ENCODE measurements at places on chromosomes 7 and 10. TPM values are rescaled to one million over a fixed set of nuclear protein-coding genes. Genes with fewer than 3 reads are reported as not detected.

GRCh38 chr7:40403703-40404476, 269.1 kb downstream of the SUGCT start:
- H3K4me1 ChIP-seq: no peaks in the 10 kb centered on the region
- H3K27me3 ChIP-seq: no peaks in the 10 kb centered on the region
- no peak for DNase-seq
- no peaks in the 10 kb centered on the region for H3K36me3 ChIP-seq
- H3K4me3 ChIP-seq: no peak overlapping the region

GRCh38 chr7:107495516-107495915, 25.7 kb downstream of the GPR22 start:
- no peak for DNase-seq
- no peak overlapping the region for H3K4me3 ChIP-seq
- no peak overlapping the region for H3K27ac ChIP-seq
- no peaks in the 10 kb centered on the region for H3K4me1 ChIP-seq
- H3K36me3 ChIP-seq: peaks cover 7% of the 10 kb centered on the region
- H3K27me3 ChIP-seq: no peaks in the 10 kb centered on the region

GRCh38 chr10:122149561-122150505, 121.3 kb upstream of the BTBD16 start:
- no peaks in the 10 kb centered on the region for H3K4me1 ChIP-seq
- no peaks in the 10 kb centered on the region for H3K27me3 ChIP-seq
- no peak for DNase-seq
- no peak overlapping the region for H3K4me3 ChIP-seq
- H3K36me3 ChIP-seq: peaks cover 28% of the 10 kb centered on the region

DNA sequence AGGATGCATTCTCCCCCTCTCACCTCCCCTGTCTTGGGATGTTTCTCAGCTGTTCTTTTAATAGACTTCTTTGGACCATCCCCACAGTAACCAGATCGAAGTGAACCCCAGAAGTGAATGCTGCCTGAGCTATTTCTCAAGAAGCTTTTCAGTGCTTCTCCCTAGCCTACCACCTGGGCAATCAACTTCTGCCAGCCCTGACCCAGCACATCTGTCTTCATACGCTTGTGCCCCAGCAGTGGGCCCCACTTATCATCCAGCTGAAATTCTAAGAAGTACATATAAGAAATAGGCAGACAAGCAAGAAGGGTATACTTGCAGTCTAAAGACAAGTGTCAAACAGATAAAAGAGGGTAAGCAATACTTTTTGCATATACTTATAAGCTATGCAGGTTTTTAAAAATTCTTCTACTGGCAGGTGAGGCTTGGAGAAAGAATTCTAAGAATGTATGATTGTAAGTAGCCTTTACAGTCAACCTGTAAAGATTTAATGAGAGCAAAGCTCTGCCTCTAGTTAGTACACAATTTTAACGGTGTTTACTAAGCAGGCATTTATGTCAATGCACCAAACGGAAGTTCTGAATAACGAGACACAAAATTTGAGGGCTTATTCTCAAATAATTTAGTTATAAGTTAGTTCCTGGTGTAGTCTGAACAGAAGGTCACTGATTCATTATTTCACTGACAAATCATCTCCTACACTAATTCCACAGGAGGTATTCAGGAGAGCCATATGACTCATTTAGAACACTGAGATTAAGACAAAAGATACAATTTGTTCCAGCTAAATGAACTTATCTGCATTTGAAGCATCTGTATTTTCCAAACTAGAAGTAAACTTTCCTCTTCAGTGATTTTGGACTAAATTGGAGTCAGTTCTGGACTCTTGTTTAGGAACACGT, 83.3 kb downstream of the RNLS start:
- H3K4me3 ChIP-seq: no peak overlapping the region
- DNase-seq: no peak
- H3K27ac ChIP-seq: no peak overlapping the region

LIPN gene
- not detected for total RNA-seq

- no peaks in the 10 kb centered on the region for H3K27me3 ChIP-seq
- H3K27ac ChIP-seq: no peak overlapping the region
- no peak overlapping the region for H3K4me3 ChIP-seq
- no peaks in the 10 kb centered on the region for H3K36me3 ChIP-seq
- H3K4me1 ChIP-seq: no peaks in the 10 kb centered on the region
- DNase-seq: no peak
These were observed 74.3 kb upstream of the CSTF2T start for GRCh38 chr10:51773681-51774080.
